ENCODE measurements at places on chromosomes 16 and 17.

DNA sequence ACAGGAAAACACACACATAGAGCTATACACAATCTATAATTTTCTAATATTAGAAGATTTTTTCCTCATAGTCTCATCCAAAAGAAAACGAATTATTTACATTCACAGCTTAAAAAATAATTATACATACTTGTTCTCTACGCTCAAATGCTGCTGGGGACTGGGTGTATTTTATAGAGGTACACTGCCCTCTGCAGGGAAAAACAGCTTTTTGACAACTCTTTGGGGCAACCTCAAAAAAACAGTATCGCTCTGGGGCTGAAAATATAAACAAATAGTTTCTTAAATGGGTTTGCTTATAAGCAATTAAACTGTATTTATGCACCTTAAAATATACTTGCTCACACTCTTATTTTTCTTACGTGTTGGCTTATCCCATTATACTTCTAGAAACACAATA, 261.8 kb upstream of the PSMD7 start:
- peak; percentile 10 for DNase-seq

DNA sequence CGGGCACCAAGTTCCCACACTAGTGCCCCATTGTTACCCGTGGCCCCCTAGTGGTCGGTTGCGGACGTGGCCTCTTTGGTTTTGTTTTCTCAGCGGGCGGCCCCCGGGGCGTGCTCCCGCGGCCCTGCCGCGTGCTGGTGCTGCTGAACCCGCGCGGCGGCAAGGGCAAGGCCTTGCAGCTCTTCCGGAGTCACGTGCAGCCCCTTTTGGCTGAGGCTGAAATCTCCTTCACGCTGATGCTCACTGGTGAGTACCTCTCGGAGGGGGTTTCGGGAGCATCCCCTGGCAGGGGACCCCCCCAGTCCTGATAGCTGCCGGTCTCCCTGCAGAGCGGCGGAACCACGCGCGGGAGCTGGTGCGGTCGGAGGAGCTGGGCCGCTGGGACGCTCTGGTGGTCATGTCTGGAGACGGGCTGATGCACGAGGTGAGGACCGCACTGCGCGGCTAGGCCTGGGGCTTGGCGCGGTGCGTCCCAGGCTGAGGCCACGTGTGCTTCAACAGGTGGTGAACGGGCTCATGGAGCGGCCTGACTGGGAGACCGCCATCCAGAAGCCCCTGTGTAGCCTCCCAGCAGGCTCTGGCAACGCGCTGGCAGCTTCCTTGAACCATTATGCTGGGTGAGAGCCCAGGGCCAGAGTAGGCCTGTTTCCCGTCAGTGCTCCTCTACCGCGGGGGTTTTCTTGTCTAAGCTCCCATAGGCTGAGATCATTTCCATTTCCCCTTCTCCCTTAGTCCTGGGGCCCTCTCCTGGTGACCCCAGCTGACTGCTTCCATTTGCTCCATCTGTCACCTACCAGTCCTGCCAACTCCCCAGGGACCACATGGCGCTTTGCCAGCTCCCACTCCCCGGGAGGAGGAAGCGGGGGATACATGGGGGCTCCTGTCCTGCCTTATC, 1.7 kb downstream of the SPHK1 start:
- DNase-seq = peak; percentile 35

DNA sequence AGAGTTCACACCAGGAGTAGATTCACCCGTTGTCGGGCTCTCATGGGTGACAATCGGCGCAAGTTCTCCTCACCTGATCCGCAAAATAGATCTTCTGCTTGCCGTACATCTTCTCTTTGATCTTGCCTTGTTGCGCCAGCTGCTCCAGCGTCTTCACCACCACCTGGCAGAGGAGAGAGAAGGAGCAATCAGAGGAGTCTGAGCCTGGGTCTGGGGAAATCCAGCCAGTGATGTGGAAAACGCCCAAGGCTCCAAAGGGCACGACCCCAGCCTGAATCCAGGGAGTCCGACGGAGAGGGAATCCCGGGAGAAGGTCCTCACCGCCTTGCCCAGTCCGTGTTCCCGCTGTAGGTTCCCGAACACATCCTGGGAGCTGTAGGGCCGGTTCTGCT, 393 bp downstream of the PSMC3IP start:
- DNase-seq = no peak

GRCh38 chr16:8062677-8063076, 527.6 kb downstream of the TMEM114 start:
- DNase-seq = no peak

GRCh38 chr17:64732336-64733006, 70.4 kb upstream of the SMURF2 start:
- DNase-seq = no peak

DNA sequence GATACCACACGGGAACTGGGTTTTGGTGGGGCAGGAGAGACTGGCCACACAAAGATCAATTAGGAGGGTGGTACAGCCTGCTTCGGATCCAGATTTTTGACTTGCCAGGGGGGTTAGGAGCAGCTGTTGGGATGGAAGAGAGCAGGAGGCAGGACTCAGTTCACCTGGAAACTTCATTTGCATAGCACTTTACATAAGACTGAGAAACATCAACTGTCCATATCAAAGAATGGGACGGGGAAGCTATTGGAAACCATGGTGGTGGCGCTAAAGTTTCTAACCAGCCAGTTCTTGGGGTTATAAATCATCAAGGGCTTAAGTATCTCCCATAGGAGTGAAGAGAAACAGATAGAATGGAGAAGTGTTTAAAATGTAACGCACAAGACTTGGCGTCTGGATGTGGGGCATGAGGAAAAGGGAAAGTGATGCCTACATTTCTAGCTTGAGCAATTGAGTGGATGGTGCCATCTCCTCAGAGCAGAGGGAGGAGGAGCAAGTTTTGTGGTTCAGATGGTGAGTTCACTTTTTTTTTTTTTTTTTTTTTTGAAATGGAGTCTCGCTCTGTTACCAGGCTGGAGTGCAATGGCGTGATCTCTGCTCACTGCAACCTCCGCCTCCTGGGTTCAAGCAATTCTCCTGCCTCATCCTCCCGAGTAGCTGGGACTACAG, 6.4 kb upstream of the SRCAP start:
- peak; percentile 74 for DNase-seq

GRCh38 chr17:66353937-66354401, 51.6 kb downstream of the PRKCA start:
- no peak for DNase-seq

GRCh38 chr16:86077243-86077940, 178.4 kb downstream of the IRF8 start:
- DNase-seq = no peak

- DNase-seq = no peak
Observed at GRCh38 chr16:82629441-82630027, 2.8 kb downstream of the CDH13 start.

- no peak for DNase-seq
Observed at GRCh38 chr16:89293276-89294143, 76.0 kb downstream of the ZNF778 start.

GRCh38 chr16:52748741-52749140, 201.8 kb upstream of the TOX3 start:
- DNase-seq = no peak

- DNase-seq = no peak
Observed at GRCh38 chr17:8123695-8124349, at the start of gene HES7. Gene HES7 (minus strand): TSS chr17:8124106. CDS start chr17:8124084, 22 bp downstream.

- DNase-seq = peak; percentile 80
Observed at GRCh38 chr17:68511671-68512246, 471 bp upstream of the PRKAR1A start.

GRCh38 chr17:8725881-8726876, 18.5 kb downstream of the CCDC42 start:
- DNase-seq = no peak

DNA sequence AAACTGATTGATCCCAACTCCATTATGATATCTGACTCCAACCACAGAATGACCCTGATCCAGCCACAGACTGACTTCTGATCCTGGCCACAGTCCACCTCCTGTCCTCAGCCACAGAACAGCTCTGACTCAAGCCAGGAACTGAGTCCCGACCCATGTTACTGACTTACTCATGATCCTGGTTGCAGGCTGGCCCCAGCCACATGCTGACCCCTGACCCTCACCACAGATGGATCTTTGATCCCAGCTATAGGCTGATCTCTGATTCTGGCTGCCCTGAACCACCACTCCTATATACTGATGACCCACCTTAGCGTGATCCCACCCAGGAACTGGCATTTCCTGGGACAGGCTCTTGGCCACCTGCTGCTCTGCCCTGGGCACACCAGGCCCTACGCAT, 32.2 kb upstream of the IL21R start:
- DNase-seq = no peak

GRCh38 chr17:41338961-41339485, 11.6 kb downstream of the KRT33A start:
- DNase-seq = no peak

- DNase-seq = no peak
Observed at GRCh38 chr17:50559674-50560184, 786 bp upstream of the CACNA1G start.

DNA sequence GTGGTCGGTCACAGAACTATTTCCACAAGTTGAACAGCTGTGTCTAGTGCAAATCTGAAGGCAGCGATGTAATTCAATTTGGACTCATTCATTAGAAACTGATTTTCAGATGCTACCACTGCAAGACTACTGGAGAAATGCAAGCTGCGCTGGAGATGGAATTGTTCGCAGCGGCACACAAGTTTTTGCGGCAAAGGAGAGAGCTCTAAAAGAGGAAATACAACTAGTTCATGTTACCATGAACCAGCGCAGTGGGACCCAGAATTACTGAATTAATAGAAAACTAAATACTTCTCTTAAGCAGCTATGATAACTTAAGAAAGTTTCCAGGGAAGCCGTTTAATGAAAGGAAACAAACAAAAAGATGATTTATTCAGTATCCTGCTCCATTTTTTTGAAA, 1.9 kb downstream of the CREBBP start:
- DNase-seq = no peak

GRCh38 chr17:6347776-6348175, 87.1 kb downstream of the AIPL1 start:
- DNase-seq = no peak
